Anterior cingulate cortex (tissue), 58 donors: ENCODE measurements at places on chromosomes 2 and 18.

GRCh38 chr2:218082586-218083351 lies 13.7 kb downstream of the RUFY4 start:
- DNase-seq = no peak

GRCh38 chr18:29271501-29271900 lies 1094.6 kb upstream of the CDH2 start:
- no peak for DNase-seq

- no peak for DNase-seq
These were observed 550.3 kb upstream of the HS6ST1 start for GRCh38 chr2:128868686-128869551.

GRCh38 chr2:231879216-231879615 lies 47.0 kb downstream of the NPPC start:
- DNase-seq = no peak

DNA sequence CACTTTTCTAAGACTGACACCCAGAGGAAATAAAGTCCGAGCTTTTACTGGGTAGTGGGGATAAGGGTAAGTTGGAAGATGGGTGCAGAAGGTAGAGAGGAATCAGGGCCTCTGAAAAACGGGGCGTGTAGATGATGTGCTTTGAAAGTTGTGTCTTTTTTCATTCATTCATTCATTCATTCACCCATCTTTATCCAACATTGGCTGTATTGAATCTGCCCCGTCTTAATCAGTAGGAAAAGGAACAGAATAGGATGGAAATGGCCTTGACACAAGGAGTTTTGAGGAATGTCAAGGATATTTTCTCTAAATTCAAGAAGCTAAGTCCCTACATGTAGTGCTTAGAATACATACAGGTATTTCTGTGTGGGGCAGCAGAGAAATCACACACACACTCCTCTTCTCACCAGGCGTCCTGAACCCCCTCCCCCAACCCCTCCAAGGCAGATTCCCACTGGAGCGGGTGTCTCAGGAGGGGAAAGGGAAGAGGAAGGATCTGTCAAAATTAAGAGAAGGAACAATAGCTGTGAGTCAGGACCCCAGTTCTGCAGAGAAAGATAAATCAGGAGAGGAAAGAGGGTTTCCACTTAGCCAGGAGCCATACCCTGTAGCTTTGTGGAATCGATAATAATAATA lies 13.9 kb downstream of the DYSF start:
- no peak for DNase-seq

DNA sequence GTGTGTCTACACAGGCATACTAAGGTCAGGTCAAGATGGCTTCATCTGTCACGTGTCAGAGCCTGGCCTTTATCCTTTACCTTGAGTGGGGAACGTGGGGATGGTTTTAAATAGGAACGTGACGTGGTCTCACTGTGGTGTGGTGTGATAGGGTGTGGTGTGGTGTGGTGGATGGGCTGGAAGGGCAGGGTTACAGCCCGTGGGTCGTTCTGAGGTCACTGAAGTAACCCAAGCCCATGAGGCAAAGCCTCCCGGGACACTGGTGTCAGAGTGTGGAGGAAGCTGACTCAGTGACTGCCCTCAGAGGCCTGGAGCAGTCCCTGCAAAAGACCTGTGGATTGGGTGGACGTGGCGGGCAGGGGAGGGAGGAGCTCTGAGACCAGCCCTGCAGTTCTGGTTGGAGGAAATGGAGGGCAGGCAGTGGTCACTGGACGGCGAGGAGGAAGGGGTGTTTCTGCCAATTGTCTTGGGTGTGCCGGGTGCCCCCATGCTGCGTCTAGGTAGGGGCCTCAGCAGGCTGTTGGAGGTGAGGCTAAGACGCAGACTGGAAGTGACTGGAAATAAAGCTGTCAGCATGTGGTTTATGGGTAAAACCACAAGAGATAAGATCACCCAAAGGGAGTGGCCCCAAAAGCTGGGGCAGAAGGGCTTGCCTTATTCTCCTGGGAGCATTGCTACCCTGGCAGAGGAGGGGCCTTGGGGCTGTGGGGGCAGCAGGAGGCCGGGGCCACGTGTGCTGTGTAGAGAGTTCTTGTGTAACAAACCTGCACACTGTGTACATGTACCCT lies 84.8 kb downstream of the SH3RF3 start:
- no peak for DNase-seq

- DNase-seq = no peak
These were observed 21.1 kb upstream of the PLEK start for GRCh38 chr2:68344031-68344430.
